Naive thymus-derived CD4-positive, alpha-beta T cell (primary cell): ENCODE measurements at places on chromosomes 12 and 14. TPM values are rescaled to one million over a fixed set of nuclear protein-coding genes. Genes with fewer than 3 reads are reported as not detected.

DNA sequence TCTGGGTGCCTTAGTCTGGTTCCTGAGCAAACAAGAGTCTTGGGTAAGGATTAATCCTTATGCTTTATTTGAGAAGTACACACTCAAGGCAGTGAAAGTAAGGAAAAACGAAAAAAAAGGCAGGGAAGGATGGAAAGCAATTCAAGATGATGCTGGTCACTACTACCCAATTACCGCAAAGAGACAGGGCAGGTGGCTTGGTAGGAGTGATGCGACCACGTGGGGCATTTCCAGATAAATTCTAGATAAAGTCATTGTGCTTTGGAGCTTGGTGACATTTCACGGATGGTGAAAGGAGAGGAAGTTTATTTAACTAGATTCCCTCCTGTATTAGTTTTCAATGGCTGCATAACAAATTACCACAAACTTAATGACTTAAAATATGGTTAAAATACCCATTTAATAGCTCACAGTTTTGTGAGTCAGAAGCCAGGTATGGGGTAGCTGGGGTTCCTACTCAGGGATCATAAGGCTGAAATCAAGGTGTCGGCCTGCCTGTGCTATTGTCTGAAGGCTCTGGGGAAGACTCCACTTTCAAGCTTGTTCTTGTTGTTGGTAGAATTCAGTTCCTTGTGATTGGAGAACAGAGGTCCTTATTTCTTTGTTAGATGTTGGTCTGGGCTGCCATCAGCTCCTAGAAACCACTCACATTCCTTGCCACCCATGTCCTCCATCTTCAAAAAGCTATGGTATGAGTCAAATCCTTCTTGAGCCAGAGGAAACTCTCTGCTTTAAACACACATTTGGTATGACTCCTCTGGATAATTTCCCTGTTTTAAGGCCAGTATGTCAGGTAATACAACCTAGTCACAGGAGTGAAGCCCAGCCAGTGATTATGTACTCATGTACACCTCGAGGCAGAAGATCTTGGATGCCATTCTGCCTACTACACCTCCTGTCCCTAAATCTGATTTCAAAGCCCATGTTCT, 5.6 kb upstream of the HMGA2 start:
- no peak for DNase-seq
- no peak overlapping the region for H3K27ac ChIP-seq
- no peak overlapping the region for H3K4me3 ChIP-seq
- no peaks in the 10 kb centered on the region for H3K27me3 ChIP-seq
- H3K36me3 ChIP-seq, result no peaks in the 10 kb centered on the region

Gene LYZ
- total RNA-seq, result 1.1 TPM in 2 replicates

- H3K4me3 ChIP-seq, result no peak overlapping the region
- no peaks in the 10 kb centered on the region for H3K36me3 ChIP-seq
- no peaks in the 10 kb centered on the region for H3K4me1 ChIP-seq
- no peak overlapping the region for H3K27ac ChIP-seq
- H3K27me3 ChIP-seq, result no peaks in the 10 kb centered on the region
Measured at GRCh38 chr12:132514838-132515237, 24.9 kb downstream of the FBRSL1 start.

DNA sequence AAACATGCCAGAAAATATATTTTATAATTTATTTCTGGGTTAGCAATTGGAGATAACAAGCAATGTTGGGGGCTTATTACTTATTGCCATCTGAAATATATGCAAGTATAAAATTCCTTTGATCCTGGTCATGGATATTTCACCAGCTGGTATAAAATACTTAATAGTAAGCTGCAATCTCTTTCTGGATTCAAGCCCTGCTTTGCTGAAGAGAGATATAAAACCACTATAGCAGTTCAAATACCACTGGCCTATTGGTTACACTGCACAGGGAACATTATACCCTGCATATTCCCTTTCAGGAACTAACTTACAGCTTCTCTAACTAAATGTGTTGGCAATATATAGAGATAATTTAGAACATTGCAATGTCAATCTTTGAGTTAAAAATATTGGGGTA, 546.2 kb upstream of the ATP2B1 start:
- H3K4me3 ChIP-seq, result no peak overlapping the region
- no peaks in the 10 kb centered on the region for H3K36me3 ChIP-seq
- no peak overlapping the region for H3K27ac ChIP-seq

Gene SDR9C7
- not detected for total RNA-seq

Gene PIWIL1
- not detected for total RNA-seq

Gene PLEKHD1
- total RNA-seq, result 0.07 and 0.13 TPM in 2 replicates
